ENCODE measurements at places on chromosomes 1 and 21. TPM values are rescaled to one million over a fixed set of nuclear protein-coding genes. Genes with fewer than 3 reads are reported as not detected.

GRCh38 chr21:42319376-42319775, 4.2 kb upstream of the TFF3 start:
- no peak for DNase-seq

GRCh38 chr1:8435569-8436071, 117.7 kb downstream of the SLC45A1 start:
- DNase-seq = no peak

DNA sequence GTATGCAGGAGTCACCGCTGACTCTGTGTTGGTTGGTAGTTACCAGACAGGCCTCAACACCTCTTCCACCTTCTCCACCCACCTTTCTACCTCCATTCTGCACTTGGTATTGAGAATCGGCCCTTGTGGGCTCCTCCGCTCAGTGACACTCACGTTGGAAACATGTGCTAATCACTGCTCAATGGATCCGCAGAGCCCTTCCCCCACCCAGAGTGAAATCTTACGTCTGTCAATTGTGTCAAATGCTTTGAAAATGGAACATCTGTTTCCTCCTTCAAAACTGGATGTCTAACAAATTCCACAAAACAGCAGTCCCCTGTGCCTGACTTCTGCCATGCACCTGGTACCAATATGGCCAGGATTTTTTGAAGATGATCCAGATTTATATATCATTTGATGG, 65.5 kb upstream of the NRIP1 start:
- no peak for DNase-seq

GRCh38 chr1:21329209-21329844, 39.1 kb upstream of the ECE1 start:
- peak; percentile 98 for DNase-seq

DNA sequence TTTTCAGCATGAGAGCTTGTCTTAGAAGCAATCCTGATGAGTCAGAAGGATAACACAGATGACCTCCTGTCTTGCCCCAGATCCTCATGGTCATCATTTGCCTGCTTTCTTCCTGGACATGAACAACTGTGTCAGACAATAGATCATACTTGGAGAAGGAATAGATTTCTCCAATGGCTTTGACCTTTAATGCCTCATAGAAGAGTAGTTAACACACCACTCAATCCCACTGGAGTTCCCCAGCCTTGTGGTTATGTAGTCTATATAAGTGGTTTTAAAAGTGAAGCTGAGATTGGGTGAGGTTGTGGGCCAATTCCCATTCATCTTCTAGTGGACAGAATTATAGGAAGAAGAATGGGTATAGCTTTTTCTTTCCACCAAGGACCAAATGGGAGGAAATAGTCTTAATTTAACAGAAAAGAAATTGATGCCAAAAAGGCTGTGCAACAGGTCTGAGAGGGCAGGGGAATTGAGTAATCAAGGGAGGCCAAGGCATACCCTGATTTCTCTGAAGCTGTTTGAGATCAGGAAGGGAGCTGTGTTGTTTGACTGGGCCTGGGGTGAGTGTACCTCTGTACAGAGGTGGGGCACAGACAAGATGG, 14.4 kb downstream of the PRCC start:
- DNase-seq = no peak

- DNase-seq = peak; percentile 63
Observed at GRCh38 chr1:96596226-96596922, 125.2 kb upstream of the PTBP2 start.

DNA sequence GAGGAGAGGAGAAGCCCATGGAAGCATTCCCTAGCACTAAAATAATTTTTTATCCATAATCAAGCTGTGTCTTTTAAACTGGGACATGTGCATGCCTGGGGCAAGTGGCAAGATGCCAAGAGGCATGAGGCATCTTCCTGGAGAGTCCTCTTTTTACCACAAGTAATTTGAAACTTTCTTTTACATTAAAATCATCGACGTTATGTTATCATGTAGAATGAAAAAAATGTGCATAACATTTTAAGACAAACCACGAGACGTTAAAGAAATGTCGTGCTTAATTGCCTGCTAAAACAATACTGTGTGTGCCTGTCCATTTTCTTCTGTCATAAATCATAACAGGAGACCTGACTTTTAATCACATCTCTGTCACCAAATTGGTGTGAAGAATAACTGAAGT, 1.5 kb downstream of the STYXL2 start:
- no peak for DNase-seq

GRCh38 chr1:110291241-110292030, 47.7 kb upstream of the RBM15 start:
- no peak for DNase-seq

- no peak for DNase-seq
Observed at GRCh38 chr1:56866656-56867055, 12.1 kb downstream of the C8A start.

DNA sequence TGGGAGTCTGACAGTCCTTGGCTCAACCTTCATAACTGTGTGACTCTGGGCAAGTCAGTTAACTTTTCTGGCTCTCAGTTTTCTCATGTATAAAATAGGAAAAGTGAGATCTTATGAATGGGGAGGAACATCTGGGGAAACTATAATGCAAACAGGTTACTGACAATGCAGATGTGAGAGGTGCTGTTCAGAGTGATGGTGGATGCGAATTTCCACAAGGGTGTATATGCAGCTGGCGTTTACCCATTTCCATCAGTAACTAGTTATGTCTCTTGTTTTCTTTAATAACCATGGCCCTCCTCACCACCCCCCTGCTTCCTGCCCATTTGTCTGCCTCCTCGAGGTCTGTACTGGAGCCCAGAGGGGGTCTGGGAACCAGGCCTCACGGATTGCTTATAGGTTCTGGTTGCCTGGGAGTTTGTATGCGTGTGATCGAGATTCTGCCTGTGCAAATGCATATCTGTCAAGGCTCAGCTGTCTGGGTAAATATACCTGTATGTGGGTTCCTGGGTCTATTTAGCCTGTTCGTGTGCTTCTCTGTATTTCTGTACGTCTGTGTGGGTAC, 44.4 kb downstream of the AHDC1 start:
- no peak for DNase-seq

DNA sequence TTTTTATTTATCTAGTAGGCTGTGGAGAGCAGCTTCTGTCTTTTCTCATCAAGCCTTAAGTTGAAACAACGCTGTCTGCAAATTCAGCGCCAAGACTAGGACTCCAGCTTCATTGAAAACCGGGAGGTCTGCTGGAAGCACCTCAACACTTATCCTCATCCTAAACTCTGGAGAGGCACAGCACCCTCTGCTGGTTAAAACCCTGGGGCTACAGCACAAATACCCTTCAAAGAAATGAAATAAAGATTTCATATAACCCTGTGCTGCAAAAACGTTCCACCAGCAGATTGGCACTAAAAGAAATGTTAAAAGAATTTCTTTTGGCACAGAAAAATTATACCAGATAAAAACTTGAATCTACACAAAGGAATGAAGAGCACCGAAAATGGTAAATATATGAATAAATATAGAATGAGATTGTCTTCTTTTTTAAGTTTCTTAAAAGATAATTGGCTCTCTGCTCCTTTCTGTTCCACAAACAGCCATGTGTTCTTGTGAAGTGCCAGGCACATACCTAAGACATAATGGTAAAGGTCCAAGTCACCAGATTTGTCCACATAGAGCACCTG, 227.7 kb upstream of the SAMSN1 start:
- DNase-seq = peak; percentile 30

DNA sequence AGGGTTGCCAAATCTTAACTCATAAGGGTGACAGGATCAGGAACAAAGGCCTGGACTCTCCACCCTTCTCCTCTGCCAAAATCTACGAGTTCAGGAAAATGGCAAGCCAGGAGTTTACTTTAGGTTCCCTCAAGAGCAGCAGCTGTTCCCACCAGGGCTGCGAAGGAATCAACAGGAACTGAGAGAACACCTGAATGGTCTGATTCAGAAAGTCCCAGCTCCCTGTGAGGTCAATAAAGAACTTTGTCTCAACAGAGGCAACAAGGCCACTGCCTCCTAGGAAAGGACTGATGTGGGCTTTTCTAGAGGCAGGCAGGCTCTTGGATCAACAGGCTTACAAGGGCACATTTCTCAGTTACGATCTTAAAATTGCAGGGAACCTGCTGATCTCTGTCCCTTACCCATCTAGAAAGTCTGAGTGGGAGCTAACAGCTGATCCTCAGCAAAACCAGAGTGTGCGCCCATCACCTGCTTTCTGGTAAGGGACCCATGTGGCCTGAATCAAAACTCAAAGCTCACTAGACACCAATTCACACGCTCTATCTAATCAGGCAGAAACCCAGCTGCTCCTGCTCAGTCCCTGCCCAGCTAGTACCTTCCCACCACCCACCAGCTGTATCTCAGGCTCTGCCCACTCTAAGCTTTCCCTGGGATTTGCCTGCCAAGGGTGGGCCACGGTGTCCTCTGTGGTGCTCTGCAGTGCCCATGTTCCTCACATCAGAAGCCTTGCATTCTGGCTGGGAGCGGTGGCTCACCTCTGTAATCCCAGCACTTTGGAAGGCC, 83.1 kb downstream of the CAPZB start:
- DNase-seq = no peak

DNA sequence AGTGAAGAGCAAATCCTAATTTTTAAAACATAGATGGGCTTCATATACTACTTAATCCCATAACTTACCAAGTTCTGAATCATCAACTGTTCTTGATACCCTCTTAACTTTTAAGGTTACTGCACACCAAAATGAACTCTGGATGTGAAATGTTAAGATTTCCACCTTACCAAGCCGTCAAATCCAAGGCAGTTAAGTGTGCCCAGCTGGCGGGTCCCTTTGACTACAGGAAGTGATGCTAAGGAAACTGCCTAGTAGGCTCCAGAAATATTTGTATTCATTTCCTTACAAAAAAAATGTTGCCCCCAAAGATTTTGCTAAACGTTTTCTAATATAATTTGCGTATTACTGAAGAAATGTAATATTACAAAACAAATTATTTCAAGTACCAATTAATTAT, 10.7 kb downstream of the NRIP1 start:
- DNase-seq = no peak

GRCh38 chr1:99465176-99465900, 180.6 kb upstream of the PALMD start:
- DNase-seq = no peak

- no peak for DNase-seq
Observed at GRCh38 chr1:33359931-33360330, 39.0 kb upstream of the A3GALT2 start.

DNA sequence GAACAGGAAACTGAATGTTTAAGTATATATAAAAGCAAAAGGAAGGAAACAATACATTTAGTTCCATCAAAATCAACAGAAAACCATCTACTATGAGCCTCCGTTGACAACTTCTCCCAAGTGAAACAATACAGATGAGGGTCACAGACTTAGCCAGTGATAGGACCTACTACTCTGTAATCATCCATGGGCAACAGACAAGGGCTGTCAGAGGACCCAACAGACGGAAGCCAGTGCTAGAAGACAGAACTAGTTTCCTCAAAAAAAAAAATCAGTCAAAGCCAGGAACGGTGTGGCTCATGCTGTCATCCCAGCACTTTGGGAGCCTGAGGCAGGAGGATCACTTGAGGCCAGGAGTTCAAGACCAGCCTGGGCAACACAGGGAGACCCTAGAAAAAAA, 20.6 kb downstream of the RERE start:
- DNase-seq = no peak

DNA sequence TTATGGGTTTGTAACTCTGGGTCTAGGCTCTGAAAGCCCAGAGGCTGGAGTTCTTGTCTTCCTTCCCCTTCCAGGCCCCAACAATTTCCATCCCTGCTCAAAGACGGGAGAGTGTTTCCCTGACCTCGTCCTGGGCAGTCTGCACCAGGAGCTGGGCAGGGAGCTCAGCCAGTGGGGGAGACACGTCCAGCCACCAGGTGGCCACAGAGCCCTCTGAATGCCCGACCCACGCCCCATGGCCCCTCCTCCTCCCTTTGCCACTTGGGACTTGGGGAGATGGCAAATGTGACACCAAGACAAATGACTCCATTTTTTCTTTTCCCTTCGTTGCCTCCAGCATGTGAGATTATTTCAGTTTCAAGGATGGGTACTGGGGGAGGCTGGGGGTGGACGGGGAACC, 159.9 kb upstream of the AJAP1 start:
- no peak for DNase-seq

DNA sequence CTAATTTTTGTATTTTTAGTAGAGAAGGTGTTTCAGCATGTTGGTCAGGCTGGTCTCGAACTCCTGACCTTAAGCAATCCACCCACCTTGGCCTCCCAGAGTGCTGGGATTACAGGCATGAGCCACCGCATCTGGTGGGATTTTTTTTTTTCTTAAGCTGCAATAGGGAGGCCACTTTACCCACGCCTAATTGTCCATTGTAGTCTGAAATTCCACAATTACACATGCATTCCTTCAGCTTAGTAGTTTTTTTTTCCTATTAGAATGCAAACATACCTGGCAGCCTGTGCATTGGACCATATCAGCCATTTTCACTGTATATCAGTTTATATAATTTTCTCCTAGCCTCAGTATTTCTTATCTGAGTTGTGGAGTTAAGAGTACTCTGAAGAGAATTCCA, 186.8 kb downstream of the LMX1A start:
- no peak for DNase-seq

GRCh38 chr1:9822897-9823692, 670 bp downstream of the CLSTN1 start:
- DNase-seq = no peak

DNA sequence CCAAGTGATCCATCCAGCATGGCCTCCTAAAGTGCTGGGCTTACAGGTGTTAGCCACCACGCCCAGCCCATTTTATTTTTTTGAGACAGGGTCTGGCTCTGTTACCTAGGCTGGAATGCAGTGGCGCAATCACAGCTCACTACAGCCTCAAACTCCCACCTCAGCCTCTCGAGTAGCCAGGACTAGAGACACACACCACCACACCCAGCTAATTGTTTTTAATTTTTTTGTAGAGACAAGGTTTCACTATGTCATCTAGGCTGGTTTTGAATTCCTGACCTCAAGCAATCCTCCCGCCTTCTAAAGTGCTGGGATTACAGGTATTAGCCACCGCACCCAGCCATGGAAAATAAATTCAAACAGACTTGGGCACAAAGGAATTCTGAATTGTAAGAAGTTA, 31.9 kb downstream of the PUM1 start:
- DNase-seq = no peak

RGL1 gene
- 5.7 TPM for total RNA-seq

IFT25 gene
- 52.8 TPM for total RNA-seq

CGN gene
- 0.24 TPM for total RNA-seq

CEP170 gene
- 28.6 TPM for total RNA-seq

HRNR gene
- total RNA-seq = not detected

TNFRSF25 gene
- 0.55 TPM for total RNA-seq

WNT9A gene
- total RNA-seq = 0.04 TPM

ZSCAN20 gene
- 2.8 TPM for total RNA-seq

FBLIM1 gene
- total RNA-seq = 10.6 TPM

KRTAP12-4 gene
- not detected for total RNA-seq

C4BPA gene
- 32.1 TPM for total RNA-seq

Data from HepG2 (cell line).